SHP77 (cell line): ENCODE measurements at places on chromosomes 2 and 18.

- DNase-seq = no peak
Measured at GRCh38 chr2:40872580-40872979, 420.7 kb upstream of the SLC8A1 start.

GRCh38 chr2:96505231-96505889, at the start of gene NEURL3:
TSS of gene NEURL3 (minus strand) at chr2:96505357. CDS start at chr2:96505286, 71 bp downstream.
- DNase-seq = no peak

DNA sequence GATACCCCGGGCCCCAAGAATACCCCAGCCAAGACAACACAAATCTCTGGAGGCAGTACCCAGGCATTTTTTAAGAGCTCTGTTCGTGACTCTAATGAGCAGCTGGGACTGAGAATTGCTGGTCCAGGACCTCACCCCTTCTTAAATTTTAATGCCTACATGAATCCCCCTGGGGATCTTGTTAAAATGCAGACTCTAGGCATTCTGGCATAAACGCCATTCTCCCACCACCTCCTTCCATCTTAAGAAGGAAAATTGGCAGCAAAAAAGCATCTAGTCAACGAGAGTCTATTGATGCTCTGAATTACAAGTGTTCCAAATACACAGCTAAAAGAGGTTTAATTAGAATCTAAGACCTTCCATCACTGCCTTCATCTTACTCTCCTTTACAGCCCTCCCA, 5.0 kb downstream of the CHST10 start:
- DNase-seq = no peak

DNA sequence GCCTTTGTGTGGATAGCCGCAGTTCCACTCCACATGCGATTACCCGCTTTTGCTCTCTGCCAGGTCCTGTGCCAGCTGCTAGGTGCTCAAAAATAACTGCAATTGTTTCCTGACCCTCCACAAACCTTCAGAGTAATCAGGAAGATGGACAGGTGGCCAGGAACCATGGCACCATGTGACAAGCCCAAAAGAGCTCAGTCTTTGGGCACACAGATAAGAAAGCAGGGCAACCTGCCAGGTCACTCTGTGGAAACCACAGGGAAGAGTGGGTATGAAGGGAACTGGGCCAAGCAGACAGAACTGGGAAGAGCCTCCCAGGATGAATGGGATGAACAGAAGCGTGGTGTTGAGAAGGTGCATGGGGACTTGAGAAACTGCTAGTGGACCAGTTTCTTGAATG, 79.4 kb upstream of the AGAP1 start:
- peak; percentile 47 for DNase-seq

GRCh38 chr2:15182275-15182674, 378.9 kb downstream of the NBAS start:
- DNase-seq = no peak

- DNase-seq = no peak
Measured at GRCh38 chr2:193990868-193991267, 1666.2 kb upstream of the SLC39A10 start.

- peak; percentile 46 for DNase-seq
Measured at GRCh38 chr2:96856776-96857666, 795 bp downstream of the ANKRD39 start.

DNA sequence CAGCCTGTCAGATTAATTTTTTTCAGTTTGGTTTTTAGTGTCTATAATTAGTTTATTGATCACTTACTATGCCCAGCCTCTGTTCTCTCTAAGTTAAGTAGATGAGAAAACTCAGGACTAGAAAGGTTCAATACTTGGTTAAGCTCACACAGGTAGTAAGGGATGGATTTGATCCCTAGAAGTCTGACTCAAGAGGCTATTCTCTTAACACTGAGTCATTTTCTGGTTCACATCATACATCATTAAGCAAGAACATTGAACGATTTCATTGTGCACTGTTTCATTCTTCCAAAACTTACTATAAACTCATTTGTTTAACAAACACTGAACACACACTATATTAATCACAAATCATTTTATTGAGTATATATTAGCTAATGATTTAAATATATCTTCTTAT, 54.1 kb upstream of the SLC38A11 start:
- DNase-seq = no peak

DNA sequence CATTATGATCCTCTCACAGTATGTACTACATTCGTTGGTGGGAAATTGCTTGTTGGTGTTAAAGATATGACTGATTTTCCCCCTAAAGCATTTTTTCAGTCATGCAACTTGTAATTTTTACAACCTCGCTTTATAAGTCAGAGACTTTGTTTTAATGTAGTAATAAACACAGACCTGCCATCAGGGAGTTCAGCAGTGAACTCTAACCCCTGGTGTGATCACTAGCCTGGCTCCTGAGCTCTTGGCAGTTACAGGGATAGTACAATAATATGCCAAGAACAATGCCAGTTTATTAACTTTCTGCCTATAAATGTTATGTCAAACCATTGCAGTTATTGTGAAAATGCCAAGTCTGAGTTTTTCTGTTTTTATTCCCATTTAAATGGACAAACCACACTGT, 93.8 kb downstream of the EDAR start:
- no peak for DNase-seq

- DNase-seq = peak; percentile 30
Measured at GRCh38 chr2:104041351-104041750, 812.6 kb upstream of the POU3F3 start.

DNA sequence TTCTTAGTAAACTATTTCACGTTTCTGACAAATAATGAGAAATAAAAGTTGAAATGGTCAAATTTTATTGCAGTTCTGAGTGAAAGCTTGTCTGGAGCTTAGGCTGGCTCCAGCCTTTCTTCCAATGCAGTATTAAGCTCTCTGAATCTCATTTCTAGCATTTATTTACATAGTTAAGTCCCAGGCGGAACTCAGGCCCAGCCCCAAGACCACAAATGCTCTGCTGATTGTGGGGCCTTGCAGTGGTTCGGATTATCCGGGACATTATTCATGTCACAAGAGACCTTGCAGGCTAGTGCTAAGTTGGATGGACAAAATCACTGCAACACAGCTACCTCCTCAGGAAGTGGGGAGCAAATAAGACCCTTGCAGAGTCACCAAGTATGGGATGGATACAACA, 2009.3 kb upstream of the CELF4 start:
- no peak for DNase-seq

GRCh38 chr2:8761529-8762164, 75.8 kb downstream of the KIDINS220 start:
- peak; percentile 20 for DNase-seq

- DNase-seq = no peak
Measured at GRCh38 chr18:76386886-76387285, 108.2 kb downstream of the ZNF516 start.

DNA sequence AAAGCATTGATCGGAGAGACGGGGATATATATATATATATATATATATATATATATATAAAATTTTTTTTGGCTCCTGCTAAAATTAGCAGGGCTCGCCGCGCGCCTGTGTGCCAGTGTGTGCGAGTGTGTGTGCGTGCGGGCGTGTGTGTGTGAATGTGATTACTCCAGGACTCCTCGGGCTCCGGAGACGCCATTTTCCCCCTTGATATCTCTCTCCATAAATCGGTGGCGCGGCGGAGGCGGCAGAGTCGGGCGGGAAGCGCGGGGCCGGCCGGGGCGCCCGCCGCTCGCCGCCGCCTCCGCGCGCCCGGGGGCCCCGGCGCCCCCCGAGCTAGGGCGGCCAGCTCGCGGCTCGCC, 795 bp upstream of the SETBP1 start:
- DNase-seq = peak; percentile 58

GRCh38 chr2:134225173-134225572, 28.7 kb upstream of the MGAT5 start:
- DNase-seq = no peak

DNA sequence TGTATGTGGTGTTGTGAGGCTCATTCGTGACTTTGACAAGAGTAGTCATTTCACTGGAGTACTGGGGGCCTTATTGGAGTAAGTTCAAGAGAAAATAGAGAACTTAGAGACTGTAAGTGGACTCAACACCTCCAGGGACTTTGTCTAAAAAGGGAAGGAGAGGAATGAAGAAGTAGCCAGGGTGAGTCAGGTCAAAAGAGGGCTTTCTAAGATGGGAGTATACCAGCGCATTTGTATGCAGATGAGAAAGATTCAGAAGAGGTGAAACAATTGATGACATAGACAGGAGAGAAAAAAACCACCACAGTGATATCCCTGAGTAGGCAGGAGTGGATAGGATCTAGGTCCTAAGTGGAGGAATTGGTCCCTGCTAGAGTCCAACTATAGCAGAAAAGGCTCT, 246.8 kb downstream of the IKZF2 start:
- DNase-seq = no peak

DNA sequence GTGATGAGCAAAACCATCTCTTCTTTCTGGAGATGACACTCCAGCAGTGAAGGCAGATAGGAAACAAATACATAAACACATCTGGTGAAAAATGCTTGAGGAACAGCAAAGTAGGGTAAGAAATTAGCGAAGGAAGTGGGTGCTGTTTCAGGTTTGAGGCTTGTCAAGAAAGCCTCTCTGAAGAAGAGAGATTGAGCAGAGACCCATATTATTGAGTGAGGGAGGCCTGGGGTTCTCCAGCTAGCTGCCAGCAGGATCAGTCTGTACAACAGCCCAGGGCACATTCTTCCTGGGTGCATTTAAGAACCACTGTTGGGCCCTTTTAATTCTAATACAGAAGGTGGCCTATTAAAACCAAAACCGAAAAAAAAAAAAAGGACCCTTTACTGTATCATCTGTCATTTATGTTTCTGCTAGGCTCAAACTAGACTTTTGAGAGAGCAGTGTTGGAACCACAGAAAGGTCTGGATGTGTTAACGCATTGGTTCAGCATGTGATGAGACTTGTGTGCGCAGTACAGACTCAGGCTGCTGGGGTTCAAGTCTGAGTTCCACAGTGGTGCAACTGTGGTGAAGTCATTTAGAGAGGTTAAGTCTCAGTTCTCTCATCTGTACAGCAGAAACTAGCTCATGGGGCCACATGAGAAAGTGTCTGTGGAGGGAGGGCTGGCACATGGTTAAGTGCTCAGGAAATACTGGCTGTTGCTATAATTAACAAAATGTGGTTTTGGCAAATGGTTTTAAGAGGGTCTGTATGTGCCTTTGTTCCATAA, 28.9 kb downstream of the MGAT5 start:
- DNase-seq = no peak

DNA sequence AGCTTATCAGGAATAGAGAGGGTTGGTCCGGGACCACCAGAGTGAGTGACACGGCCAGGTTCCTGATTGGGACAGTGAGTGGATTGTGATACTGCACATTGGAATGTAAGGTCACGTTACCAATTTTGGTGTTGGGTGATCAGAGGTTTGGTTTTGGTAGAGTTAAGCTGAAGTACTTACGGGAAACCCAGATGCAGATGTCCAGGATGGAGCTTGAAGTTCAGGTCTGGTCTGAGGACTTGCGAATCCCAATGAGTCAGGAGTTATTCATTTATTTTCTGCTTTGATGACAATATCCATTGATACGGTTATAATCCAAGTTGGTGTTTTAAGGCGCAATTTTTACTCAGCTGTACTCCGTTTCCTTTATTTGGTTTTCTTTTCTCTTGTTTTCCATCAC, 273.6 kb downstream of the ALPK2 start:
- no peak for DNase-seq

GRCh38 chr2:172372436-172372835, 55.0 kb upstream of the ITGA6 start:
- DNase-seq = no peak

DNA sequence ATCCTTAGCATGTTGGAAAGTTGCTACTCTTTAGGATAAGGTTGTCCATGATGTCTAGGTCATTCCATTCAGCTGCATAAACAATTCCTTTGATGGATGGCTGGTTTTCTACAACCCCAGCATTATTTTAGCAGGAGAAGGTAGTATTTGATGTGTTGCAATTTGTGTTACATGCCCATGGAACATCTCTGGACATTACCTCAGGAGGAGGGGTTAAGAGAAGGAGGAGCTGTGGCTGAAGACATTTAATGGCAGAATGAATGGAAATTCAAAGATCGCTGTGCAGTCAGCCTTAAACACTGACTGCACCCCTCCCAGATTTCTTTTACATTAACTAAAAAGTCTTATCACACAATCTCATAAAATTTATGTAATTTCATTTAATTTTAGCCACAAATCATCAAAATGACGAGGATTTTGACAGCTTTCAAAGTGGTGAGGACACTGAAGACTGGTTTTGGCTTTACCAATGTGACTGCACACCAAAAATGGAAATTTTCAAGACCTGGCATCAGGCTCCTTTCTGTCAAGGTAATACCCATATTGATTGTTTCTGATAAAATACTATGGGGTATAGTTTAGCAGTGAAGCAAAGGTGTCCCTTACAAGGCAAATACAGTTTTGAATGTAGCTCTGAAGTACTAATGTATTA, at the start of gene CPS1:
TSS of gene CPS1 (plus strand) at position 271 of the 652 bp plus-strand sequence. CDS start at position 406, 135 bp downstream.
- DNase-seq = no peak

- no peak for DNase-seq
Measured at GRCh38 chr2:121078899-121079298, 206.1 kb downstream of the TFCP2L1 start.

DNA sequence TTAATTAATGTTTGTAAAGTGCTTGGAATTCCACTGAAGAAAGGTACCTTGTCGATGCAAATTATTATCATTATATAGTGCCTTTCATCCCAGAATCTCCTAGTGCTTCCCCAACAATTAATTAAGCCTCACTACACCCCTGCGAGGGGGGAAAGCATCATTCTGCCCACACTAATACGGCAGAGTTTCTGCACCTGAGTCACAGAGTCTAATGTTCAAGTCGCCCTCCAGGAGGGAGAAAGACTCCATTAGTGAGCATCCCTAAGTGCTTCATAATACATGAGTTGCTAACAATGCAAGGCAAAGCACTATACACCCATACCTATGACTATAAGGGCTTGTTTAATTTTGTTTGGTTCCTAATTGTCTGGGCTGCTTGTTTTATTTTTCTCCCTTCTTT, 25.4 kb upstream of the NRP2 start:
- DNase-seq = no peak

GRCh38 chr18:3493501-3494244, 43.7 kb downstream of the TGIF1 start:
- no peak for DNase-seq

DNA sequence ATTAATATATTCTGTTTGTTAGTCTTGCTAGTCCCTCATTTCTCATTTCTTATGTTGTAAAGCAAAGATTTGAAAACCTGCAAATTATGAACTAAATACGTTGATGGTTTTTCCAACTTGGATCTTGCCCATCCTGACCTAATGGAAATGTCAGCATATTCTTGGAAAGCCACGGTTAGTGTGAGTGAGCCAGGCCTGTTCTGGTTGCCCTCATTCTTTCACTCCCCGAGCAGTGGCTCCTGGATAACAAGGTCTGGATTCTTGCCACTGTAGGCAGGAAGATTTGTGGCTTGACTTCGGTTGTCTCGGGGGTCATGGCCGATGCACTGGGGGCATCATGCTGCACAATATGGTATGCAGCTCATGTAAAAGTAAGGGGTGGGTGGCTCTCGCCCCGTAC, 359.1 kb downstream of the MEIS1 start:
- no peak for DNase-seq

DNA sequence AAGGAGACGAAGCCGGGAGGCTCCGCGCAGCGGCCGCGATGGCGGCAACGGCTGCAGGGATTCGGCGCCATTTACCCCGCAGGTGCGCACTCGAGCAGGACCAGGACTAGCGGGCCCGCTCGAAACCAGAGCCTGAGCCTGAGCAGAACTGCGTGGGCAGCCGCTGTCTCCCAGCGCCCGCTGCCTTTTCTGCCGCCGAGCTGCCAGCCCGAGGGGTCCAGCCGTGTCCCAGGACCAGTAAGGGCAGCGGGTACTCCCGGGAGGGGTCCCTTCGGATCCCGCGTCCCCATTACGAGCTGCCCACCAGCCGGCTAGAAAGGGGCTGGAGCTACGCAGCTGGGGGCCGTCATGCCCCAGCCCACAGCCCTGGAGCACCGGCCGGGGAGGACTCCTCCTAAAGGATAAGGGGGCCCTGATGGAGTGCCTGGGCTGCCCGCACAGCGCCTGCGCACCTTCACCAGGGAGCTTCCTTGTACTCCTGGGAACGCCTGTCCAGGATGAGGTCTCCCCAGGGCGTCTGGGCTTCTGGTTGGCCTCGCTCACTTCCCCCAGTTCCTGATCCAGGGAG, 9.9 kb downstream of the ALPP start:
- no peak for DNase-seq
